ENCODE measurements at places on chromosomes 7 and 10.

DNA sequence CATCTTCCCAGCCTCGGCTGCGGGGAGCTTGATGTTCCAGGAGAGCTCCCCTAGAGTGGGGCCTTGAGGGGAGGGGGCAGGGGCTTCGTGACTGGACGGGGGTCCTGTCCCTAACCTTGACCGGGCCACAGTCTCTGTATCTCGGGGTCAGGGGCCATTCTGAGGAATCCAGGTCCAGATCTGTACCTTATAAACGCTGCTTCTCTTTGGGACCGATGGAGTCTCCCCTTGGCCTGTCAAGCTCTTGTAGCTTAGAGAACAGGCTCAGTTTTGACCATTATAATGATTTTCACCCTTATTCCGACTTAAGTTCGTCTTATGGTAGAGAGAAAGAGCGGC lies 831 bp downstream of the ZKSCAN5 start:
- DNase-seq, result no peak

DNA sequence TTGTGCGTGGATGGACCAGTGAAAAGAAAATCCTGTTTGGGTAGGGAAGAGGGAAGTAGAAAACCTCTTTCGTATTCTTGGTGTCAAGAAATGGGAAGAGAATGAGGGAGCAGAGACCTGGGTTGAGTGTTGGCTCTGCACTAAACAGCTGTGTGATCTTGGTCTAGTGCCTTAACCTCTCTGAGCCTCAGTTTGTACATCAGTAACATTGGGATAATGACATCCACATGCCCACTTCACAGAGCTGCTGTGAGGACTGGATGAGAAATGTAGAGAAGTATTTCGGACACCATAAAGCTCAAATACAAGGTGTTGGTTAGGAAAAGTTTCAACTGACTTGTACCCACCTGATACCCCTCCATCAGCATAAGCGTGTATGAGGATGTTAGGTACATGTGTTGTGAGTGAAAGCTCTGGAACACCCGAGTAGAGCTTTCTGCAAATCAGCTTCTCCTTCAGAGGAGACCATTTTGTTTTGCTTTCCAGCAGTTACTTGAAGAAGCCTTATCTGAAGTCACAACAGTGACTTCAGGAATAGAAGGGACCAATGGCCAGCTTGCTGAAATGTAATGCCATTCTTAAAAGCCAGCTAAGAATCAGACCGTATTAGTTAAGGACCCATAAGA lies 11.2 kb downstream of the TRIM56 start:
- DNase-seq, result no peak

- no peak for DNase-seq
Observed at GRCh38 chr10:37125921-37126320, 523 bp downstream of the ANKRD30A start.

GRCh38 chr10:665579-666091 lies 23.8 kb downstream of the DIP2C start:
- DNase-seq, result no peak

DNA sequence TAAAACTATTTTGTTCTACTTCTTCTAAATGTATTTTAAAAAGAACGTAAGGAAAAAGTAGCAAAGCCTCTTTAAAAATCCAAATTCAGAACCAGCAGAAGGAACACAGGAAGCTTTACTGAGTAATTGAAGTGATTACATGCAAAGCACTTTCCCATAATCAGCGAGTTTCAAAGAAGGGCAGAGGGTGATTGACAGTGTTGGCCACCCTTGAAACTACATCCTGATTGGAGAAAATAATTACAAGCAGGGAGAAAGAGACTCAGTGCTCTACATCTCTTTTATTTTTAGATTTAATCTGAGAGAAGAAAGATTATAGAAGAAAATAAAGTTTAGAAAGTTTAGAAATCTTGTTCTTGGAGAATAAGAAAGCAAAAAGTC lies 20.3 kb upstream of the HGF start:
- no peak for DNase-seq

Data from activated CD8-positive, alpha-beta T cell treated with anti-CD3 and anti-CD28 coated beads, Interleukin-2, amount 10 ng/mL, durations not matched to agents 7 days and 5 days (primary cell).